ENCODE measurements at places on chromosomes 3 and 15.
A peak's percentile ranks its signal among the peaks of the same experiment; 100 is the strongest.

DNA sequence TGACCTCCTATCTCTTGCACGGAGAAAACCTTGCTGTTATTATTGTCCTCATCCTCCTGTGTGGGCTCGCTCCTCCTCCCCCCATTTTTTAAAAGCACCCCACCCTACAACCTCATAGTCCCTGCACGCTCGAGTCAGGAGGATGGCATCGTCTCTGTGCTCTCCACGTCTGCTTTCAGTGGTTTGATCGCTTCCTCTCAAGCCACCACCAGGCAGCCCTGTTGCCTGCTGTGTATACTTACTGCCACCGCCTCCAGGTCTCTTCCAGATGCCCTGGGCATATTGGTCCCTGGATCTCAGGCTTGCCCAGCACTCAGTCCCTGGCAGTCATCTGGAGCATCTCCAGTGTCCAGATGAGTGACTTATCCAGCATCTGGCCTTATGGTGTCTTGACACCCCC lies 42.1 kb upstream of the GCNT3 start:
- no peak for DNase-seq

GRCh38 chr3:12334786-12335185 lies 45.9 kb downstream of the PPARG start:
- DNase-seq, result no peak

DNA sequence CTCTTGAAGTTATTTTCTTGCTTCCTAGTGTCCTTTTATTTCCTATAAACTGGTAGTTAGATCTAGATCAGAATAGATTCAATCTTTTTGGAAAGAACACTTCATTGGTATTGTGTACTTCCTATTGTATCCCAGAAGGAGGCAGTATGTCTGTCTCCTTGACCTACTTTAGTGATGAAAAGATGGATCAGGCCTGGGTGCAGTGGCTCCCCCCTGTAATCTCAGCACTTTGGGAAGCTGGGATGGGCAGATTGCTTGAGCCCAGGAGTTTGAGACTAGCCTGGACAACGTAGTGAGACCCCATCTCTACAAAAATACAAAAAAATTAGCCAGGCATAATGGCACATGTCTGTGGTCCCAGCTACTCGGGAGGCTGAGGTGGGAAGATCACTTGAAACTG lies 12.0 kb downstream of the BSN start:
- DNase-seq, result peak; percentile 12

GRCh38 chr3:18349197-18349798 lies 75.8 kb downstream of the SATB1 start:
- DNase-seq, result no peak

DNA sequence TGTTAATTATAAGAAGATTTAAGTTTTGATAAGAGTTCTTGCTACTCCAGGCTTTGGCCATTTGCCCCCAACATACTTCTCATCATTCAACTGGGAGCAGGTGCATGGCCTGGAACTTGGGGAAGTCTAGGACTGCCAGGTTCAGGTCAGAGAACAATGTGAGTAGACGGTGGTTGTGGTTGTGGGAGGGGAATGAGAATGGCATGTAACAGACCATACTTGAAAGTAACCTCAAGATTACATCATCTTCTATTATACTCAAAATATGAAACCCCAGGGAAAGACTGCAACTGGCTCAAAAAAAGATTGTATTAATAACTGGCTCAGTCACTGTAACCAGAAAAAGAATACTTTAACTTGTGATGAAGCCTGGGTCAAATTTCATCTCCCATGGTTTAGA lies 364.9 kb upstream of the DPPA4 start:
- DNase-seq, result peak; percentile 14

DNA sequence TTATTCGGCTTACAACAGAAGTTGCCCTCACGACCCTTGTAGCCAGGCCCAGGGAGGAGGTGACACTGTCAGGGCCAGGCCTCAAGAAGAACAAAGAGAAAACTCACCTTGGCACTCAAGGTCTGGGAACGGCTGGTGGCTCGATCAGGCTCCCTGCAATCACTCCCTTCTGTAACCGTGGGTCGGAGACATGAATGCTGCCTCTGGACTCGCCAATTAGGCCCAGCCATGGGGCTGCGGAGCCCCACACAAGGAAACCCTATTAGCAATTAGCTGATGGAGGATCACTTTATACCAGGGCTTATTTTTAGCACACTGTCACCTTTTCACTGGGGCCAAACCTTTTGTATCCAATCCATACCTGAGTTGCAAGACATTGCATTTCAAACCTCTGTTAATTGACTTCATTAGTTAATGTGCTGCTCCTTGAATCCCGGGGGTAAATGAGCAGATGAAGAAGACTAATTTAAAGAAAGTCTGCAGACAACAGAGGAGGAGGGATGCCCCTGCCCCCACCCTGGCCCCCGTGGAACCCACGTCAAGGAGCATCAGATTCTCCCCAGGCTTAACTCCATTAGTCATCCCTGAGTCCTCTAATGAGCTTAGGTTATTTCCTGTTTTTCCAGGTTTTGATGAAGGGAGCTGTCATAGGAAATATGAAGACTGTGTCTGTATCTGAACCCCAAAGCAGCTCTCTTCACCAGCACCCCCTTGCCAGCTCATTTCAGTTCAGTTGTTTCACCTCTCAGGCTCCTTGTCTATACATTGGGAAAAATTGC lies 255.3 kb downstream of the RORA start:
- DNase-seq, result peak; percentile 92

- no peak for DNase-seq
These were observed 251.2 kb upstream of the VEPH1 start for GRCh38 chr3:157754451-157754850.

- peak; percentile 99 for DNase-seq
These were observed 213.7 kb downstream of the PDCD6IP start for GRCh38 chr3:34012102-34012461.

Measured in fibroblast of skin of right biceps (primary cell).